ENCODE measurements at places on chromosomes 16 and 17.

GRCh38 chr16:67846063-67846319 lies 742 bp upstream of the NUTF2 start:
- DNase-seq = no peak

DNA sequence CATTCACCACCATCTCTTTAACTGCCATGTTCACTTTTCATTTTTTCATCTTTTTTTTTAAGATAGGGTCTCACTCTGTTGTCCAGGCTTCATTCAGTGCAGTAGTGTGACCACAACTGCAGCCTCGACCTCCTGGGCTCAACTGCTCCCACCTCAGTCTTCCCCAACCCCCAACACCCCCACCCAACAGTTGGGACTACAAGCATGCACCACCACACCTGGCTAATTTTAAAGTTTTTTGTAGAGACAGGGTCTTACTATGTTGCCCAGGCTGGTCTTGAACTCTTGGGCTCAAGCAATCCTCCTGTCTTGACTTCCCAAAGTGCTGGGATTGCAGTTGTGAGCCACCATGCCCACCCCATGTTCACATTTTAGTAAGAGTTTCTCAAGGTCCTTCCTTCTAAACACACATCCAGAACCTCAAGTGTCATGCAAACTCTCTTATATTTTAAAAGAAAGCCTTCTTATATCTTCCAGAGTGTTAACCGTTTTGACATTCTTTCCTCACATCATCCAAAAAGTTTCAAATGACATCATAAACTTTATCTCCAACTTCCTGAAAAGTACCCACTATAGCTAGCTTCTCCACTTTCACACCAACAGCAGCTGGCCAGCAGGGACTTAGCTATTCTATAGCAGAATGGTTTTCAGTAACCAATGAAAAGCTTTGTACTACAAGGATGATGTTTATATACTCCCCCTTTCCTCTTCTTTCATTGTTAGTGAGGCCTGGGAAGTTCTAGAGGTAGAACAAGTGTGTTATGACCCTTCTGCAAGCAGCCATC lies 49.3 kb downstream of the TRAF4 start:
- no peak for DNase-seq

DNA sequence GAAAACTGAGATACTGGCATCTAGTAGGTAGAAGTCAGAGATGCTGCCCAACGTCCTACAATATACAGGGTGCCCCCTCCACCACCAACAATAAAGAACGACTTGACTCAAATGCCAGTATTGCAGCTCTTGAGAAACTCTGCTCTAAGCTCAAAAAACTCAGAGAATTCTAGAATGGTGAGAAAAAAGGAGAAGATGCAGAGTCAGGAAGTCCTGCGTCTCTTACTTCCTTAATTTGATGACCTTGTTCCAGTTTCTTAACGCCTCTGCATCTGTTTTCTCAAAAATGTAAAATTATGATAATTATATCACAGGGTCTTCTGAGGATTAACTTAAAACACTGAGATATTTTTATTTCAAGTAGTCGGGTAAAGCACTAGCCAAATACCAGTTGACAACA lies 1.7 kb upstream of the HSBP1 start:
- no peak for DNase-seq

GRCh38 chr17:62597920-62598319 lies 29.6 kb upstream of the MRC2 start:
- no peak for DNase-seq

- DNase-seq = no peak
These were observed 127.0 kb upstream of the MON1B start for GRCh38 chr16:77064037-77064436.

DNA sequence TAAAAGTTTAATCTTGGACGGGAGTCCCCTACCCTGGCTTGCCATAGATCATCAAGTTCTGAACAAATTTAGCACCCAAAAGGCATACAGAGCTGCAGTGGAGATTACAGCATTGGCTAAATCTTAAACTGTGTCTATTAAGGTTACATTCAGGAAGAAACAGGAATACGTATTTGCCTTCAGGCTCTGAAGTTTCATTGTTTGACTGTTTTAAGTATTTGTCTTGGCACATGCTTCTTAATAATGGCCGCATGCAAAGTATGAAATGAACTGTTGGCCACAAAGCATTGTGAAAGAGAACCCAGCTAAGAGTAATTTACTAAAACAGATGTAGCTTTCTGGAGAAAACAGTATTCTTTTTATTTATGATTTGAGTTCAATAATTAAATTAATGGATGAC lies 63.9 kb upstream of the CNEP1R1 start:
- DNase-seq = peak; percentile 43

DNA sequence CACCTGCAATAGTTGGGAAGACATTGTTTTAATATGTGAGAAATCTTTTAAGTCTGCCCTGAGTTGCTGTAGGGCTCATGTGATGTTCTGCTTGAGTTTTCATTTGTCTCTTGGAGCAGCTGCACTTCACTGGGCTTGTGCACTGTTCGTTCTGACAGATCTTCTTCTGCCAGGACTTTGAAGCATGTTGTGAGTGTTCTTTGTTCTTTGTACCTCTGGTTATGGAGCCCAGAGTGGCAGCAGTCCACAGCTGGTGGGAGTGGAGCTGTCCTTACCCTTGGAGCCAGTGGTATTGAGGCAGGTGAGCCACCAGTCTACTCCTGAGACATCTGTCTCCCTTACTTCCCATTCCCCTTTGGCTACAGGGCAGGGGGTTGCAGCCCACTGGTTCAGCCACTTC lies 64.6 kb downstream of the GNAO1 start:
- no peak for DNase-seq

DNA sequence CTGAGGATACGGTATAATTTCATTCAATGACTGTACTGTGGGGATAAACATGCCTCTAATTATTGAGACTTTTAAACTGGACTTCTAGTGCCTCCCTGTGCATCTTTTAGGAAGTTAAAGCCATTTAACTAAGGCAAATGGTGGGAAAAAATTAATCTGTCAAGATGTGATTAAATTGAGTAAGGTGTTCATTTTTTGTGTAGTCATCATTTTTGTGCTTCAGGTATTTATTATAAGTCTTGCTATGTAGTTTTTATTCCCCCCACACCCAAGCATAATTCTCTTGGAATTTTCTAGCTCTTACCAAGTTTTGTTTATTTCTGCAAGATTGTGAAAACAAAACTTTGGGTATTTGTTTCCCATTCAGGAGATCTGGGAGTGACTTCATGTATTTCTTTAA lies 10.2 kb downstream of the TAF15 start:
- DNase-seq = no peak

DNA sequence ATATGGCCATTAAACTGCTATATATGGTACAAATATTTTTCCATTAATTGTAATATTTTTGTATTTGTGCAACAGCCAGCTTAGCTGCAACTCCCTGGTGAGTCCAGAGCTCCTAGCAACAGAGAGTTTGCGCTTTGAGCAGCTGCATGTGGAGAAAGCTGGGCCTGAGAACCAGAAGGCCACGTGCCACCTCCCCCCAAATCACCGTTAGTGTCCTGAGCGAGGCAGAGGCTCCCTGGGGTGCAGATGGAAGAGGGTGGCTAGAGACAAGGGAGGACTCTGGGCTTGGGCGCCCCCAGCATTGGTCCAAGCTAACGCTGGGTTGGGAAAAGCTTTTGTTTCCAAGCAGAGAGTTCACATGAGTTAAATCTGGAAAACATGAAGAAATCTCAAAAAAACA lies 41.6 kb downstream of the HSBP1 start:
- no peak for DNase-seq

DNA sequence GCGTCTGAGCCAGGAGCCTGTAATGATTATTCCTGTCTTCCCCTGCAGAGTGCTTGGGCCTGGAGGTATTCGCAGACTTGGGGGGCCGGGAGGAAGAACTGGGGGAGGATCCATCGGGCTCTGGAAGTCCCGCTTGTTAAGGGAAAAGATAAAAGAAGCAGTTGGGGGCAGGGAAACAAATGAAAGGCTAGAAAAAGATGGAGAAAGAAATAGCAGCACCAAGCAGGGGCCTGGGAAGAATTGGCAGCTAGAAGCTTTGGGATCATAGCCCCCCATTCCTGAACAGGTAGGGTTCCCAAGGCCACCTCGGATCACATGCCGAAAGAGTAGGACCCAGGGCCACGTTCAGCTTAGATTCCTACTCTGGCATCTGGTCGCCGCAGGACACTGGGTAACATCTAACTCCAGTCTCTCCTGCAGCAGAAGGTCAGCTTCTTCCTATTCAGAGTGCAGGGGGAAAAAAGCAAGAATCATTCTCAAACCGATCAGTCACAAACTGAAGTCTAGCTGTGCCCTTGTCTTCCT lies 23.6 kb downstream of the ADAM11 start:
- no peak for DNase-seq

GRCh38 chr17:6701719-6702118 lies 11.4 kb downstream of the SLC13A5 start:
- DNase-seq = no peak

GRCh38 chr16:10240854-10241613 lies 58.8 kb upstream of the GRIN2A start:
- no peak for DNase-seq

GRCh38 chr17:36002631-36003030 lies 1.3 kb upstream of the CCL15 start:
- no peak for DNase-seq

- DNase-seq = no peak
These were observed 46.0 kb downstream of the GLG1 start for GRCh38 chr16:74560912-74561311.

- DNase-seq = no peak
These were observed 42.8 kb downstream of the KANSL1 start for GRCh38 chr17:46150216-46150963.

DNA sequence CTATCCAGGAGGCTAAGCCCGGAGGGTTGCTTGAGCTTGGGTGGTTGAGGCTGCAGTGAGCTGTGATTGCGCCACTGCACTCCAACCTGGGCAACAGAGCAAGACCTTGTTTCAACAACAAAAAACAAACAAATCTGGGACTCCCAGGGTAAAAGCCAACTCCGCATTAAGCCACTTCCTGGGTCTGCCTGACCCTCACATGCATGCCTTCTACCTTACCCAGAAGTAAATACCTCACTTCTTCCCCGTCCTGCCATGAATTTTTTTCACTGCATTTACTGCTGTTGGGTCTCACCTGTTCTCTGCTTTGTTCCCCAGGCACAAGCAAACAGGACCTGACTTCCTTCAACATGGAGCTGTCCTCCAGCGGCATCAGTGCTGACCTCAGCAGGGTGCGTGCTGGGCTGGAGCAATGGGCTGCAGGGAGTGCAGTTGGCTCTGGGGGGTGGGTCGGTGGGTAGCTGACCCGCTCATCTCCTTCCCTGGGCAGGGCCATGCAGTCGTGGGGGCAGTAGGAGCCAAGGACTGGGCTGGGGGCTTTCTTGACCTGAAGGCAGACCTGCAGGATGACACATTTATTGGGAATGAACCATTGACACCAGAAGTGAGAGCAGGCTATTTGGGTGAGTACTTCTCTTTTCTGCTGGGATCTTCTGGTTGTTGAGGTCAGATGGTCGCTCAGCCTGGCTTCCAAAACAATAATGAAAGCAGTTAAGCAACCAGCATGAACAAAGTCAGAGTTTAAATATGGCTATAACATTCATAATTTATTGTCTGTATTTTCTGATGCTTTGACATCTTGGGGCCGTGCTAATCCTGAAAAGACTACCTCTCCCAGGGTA lies 16.4 kb downstream of the ITGAL start:
- DNase-seq = no peak

GRCh38 chr16:5490499-5490898 lies 392.9 kb upstream of the EEF2KMT start:
- DNase-seq = no peak

GRCh38 chr16:84816023-84816422 lies 3.8 kb upstream of the CRISPLD2 start:
- DNase-seq = no peak

GRCh38 chr16:65373097-65373496 lies 251.2 kb upstream of the CDH11 start:
- DNase-seq = no peak

GRCh38 chr16:54135361-54136275 lies 151.0 kb downstream of the IRX3 start:
- peak; percentile 71 for DNase-seq

DNA sequence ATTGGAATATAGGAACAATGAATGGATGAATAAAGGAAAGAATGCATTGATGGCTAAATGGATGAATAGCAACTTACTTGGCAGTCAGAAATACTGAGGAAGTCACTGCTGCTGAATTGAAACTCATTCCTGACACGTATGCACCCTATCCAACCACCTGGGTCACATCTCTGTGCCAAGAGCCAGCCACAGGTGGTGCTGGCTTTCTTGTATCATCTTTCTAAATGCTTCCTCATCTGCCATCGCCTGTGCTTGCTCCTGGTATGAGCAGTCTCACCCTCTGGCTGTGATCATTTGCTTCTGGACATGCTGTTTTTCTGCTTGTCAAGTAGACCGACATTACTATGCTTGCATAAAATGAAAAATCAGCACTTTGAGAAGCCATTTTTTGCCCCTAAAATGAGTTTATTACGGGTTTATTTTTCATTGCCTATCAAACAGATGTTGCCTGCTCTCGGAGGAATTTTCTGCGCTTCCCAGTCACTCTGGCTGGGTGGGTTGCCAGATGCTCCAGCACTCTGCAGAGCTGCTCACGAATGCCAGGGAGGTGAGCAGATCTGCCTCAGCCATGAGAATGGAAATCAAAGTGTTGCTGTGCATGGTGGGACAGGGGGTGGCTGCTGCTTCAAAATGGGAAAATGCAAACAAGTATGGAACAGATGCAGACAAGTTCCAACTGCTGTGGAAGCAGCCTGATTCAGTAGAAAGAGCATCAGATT lies 1349.6 kb upstream of the CDH8 start:
- DNase-seq = no peak

GRCh38 chr17:72862276-72862999 lies 230.1 kb downstream of the SLC39A11 start:
- no peak for DNase-seq

GRCh38 chr17:60422162-60422665 lies at the start of gene CHCT1:
TSS of gene CHCT1 (plus strand) at chr17:60422489. CDS start at chr17:60422593, 104 bp downstream.
- no peak for DNase-seq

DNA sequence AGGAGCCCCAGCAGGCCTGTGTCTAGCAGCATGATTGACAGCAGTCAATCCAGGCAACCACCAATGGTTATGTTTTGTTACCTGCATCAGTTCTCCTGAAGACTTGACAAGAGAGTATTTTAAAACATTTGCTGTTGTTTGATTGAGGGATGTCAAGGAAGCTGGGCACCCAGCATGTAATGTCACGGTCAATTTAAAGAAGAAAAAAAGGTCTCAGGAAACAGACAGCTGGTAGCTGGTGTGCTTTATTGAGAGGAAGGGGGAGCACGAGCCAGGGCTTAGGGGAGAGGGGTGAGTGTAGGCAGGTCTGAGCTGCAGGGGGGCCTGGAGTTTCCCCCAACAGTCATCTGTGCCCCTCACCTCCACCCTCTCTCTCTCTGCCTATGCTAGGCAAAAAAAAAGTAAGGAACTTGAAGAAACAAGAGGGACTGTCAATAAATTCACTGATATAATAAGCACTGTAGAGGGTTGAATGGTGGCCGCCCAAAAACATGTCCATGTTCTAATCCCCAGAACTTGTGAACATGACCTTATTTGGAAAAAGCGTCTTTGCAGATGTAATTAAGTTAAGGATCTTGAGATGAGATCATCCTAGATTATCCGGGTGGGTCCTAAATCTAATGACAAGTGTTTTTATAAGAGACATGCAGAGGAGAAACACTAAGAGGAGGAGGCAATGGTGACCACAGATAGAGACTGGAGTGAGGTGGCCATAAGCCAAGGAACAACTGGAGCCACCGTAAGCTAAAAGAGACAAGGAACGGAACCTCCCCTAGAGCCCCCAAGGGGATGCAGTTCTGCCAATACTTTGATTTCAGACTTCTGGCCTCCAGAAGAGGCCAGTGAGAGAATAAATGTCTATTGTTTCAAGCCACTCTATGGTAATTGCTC lies 14.5 kb downstream of the TSPOAP1 start:
- no peak for DNase-seq

- DNase-seq = no peak
These were observed 13.9 kb downstream of the RECQL5 start for GRCh38 chr17:75652934-75653549.

GRCh38 chr16:86351041-86351784 lies 159.1 kb upstream of the FOXF1 start:
- DNase-seq = no peak

Data from GM04503 (cell line).